NCI-H2171 (cell line): ENCODE measurements at places on chromosomes 12 and 14.

DNA sequence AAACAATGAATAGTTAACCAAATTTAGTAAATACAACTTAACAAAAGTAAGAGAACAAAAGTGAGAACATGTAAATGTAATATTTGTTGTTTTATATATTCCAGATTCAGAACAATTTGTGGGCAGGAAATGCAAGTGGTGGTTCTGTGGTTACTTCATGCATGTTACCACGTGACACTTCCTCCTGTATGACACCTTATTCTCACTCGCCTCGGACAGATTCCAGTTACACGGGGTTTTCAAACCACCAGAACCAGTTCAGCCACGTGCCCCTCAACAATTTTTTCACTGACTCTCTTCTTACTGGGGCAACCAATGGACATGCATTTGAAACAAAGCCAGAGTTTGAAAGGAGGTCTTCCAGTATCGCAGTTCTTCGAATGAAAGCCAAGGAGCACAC, 21.0 kb downstream of the ALX1 start:
- DNase-seq = no peak

- DNase-seq = no peak
Observed at GRCh38 chr12:64080319-64081007, 141.6 kb downstream of the KICS2 start.

- DNase-seq = peak; percentile 9
Observed at GRCh38 chr14:90300611-90301047, 31.1 kb downstream of the NRDE2 start.

DNA sequence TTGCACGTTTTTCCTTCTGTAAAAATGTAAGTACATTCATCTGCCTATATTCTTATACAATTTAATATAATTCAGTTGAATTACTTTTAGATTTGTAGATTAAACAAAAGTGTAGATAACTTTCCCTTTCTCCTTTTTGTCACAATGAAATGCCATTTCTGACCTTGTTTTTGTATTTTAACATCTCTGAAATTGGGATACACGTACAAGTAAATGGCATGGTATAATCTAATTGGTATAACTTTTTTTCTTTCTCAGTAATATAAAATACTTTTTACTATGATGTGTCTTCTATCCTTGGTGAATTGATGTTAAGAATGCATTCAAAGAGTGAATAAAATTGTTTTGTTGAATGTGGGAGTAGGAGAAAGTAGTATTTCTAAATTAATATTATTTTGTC, 210.0 kb downstream of the ERC1 start:
- no peak for DNase-seq

DNA sequence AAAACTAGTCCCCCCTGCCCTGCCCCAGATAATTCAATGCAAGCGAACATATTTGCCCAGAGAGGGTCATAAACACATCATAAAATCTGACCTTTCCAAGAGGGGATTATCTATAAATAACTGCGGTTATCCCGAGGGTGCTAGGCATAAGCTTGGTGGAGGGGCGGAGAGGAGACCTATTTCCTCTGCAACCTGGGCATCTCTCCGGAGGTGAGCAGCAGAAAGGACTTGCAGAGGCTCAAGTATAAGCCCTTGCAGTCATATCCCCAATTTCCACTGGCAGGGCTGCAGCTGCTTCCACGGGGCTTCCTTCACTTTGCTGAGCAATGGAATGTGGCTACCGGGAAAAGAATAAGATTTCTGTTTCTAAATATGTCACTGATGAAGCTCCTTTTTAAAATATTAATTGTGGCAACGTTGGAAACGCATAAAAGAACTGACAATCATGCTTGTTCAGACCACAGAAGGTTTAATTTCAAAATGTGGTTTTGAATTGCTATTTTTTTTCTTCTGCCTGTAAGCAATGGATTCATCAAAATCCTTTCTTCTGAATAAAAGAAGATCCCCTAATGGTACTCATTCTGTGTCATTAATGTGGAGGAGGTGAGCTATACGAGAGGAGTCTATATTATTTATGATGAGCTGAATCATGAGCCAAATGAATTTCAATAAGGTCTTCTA, 268.9 kb upstream of the ATP2B1 start:
- DNase-seq = no peak

- DNase-seq = no peak
Observed at GRCh38 chr14:22213120-22213519, 375.9 kb downstream of the DAD1 start.

DNA sequence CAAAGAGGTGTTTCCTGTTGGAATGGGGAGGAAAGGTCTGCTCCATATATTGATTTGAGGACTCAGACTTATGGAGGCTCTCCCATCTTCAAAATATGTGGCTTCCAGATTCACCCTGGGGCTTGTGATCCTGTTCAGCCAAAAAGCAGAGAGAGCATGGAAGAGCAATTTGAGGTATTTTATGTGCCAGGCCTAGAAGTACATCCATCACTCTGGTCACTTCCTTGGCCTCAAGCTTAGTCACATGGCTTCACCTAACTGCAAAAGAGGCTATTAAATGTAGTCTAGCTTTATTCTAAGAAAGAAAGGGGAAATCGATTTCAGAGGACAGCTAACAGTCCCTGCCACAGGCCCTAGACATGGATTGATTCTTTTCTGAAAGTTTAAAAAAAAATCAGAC, 86.2 kb downstream of the C12orf50 start:
- DNase-seq = no peak
